ENCODE measurements at places on chromosomes 13 and 19. TPM values are rescaled to one million over a fixed set of nuclear protein-coding genes. Genes with fewer than 3 reads are reported as not detected.

Gene LRRC25
- 0.10 TPM for total RNA-seq

Gene BST2
- total RNA-seq = 104 TPM

Gene DACT3
- total RNA-seq = 0.38 TPM

Gene MEIS3
- not detected for total RNA-seq

All from activated naive CD4-positive, alpha-beta T cell treated with anti-CD3 and anti-CD28 coated beads, Interleukin-2, amount 10 ng/mL, durations not matched to agents 5 hours and 36 hours (primary cell).